ENCODE measurements at places on chromosomes 2 and 18.

DNA sequence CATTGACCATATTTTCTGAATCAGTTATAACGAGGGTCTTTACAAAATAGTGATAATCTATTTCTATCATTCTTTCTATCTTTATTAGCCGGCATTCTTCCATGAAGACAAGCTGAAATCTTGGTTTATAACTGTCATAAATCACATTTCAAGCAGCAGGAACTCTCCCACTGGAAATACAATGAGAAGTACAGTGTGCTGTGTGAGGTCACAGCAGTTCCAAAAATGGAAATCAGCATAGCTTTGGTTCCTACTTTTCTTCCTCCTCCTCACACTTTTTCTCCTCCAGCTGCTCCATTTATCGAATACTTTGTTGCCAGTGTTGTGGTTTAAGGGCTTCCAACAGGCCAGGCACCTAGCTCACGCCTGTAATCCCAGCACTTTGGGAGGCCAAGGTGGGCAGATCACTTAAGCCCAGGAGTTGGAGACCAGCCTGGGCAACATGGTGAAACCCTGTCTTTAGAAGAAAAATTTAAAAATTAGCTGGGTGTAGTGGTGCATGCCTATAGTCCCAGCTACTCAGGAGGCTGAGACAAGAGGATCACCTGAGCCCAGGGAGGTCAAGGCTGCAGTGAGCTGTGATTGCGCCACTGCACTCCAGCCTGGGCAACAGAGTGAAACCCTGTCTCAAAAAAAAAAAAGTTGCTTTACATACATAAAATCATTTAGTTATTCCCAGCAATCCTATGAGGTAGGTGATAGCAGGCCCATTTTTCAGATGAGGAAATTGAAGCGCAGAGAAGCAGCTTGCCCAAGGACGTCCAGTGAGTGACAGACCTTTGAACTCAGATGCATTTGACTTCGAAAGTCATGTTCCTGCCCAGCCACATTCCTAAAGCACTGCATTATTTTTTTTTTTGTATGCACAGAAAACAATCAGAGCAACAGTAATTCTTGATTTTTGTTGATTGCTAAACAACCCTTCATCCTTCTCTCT is 34.0 kb upstream of the GPR55 start:
- DNase-seq: no peak

- no peak for DNase-seq
Observed at GRCh38 chr2:221426929-221427328, 145.2 kb downstream of the EPHA4 start.

- DNase-seq: peak; percentile 69
Observed at GRCh38 chr2:43611987-43612894, 16.4 kb upstream of the THADA start.

- no peak for DNase-seq
Observed at GRCh38 chr2:20164734-20165478, 60.0 kb downstream of the SDC1 start.

GRCh38 chr2:179518830-179519229 is 254.2 kb upstream of the SESTD1 start:
- no peak for DNase-seq

- no peak for DNase-seq
Observed at GRCh38 chr2:239803766-239804115, 221.4 kb downstream of the NDUFA10 start.

DNA sequence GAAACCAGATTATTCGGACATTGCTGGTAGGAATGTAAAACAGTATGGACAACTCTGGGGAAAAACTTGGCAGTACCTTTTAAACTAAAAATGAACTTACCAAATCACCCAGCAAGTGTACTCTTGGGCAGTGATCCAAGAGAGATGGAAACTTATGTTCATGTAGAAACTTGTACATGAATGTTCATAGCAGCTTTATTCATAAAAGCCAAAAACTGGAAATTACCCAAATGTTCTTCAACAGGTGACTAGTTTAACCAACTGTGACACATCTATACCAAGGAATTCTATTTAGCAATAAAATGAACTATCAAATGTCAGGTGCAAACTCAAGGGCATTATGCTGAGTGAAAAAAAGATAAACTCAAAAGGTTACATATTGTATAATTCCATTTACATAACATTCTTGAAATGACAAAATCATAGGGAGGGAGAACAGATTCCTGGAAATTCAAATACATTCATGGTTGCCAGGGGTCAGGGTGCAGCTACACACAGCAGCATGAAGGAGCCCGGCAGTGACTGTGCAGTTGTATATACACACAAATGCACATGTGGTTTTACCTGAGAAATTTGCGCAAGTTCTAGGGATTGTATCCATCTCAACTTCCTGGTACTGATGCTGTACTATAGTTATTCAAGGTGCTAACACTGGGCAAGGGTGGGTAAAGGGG is 3.5 kb upstream of the RNU4ATAC start:
- no peak for DNase-seq

GRCh38 chr18:5155218-5155906 is 41.7 kb downstream of the AKAIN1 start:
- DNase-seq: no peak

DNA sequence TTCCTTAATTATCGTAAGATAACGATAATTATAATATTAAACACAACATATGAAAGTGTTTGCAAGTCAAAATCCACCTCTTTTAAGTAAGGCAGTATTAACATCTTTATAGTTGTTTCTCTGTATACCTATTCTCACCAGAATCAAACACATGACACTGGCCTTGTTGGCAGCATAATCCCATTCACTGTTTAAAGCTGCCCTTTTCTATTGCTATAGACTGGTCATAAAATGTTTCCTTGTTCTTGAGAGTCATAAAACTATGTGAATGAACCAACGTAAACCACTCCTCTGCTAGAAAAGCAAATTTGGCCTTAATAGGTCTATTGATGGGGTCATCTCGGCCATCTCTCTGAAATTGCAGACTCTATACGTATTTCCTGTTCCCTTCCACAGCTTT is 293.1 kb downstream of the SLC8A1 start:
- no peak for DNase-seq

DNA sequence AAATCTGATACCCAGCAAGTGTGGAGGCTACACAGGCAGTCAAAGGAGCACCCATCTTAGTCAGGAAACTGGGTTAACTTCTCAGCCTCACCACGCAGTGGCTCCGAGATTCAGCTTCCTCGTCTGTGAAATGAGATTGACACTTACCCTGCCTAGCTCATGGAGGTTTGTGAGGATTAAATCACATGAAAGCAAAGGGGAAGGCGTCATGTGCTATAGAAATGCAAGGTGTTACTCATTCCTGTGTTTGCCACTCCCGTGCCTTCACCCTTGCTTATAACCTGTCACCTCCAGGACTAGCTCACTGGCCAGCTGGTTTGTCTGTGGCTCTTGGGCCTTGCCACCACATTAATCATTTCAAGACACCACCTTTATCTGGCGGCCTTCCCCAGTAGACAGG is 118.9 kb upstream of the FOSL2 start:
- peak; percentile 16 for DNase-seq

DNA sequence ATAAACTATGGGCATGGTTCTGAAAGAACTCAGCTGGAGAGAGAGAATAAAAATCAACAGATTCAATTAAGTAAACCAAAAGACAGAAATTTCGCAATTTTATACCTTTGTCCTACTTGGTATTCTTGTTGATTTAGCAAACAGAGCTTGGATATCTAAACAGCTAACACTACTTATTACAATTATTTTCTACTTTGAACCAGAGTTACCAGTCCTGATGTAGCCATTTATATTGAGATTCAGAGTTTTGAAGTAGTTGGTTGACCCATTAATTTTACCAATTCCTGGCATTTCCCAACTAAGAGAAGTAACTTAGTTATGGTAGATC is 48.9 kb downstream of the ASXL2 start:
- no peak for DNase-seq

DNA sequence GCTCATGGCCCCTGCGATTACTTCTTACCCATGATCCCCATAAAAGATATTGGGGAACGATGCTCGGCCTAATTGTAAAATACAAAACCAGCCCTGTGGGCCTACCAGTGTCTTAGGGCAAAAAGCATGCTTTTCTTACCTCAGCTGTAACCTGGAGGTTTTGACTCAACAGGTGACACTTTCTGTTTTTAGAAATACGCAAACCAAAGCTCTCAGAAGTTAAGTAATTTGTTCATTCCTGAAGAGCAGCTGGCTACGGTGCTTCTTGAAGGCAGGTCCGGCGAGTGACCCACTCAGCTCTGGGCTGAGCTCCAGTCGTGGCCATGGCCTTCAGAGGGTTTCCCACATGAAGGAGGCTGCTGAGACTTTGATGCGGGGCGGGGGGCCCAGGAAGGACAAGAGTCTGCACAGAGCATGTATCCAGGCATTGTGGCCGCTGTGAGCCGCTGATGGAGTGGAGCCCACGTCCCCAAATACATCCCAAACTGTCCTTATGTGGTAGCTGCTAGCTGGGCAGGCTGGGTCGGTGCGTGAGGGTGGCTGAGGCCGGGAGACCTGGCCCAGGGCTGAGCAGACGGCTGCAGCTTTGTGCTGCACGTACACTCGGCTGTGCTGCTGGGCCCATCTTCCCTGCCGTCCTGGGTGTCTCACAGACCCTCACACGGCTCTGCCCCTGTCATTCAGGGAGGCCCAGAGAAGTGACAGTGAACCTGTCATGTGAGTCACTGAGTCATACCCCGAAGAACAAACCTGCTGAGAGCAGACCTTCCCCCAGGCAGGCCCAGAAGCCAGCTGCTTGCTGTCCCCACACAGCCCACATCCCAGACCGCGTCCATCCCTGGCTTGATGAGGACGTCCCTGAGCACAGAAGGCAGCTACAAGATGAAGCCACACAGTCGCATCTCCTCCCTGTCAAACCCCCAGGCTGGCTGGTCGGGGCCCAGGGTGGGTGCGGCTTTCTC is 34.1 kb downstream of the ITGB1BP1 start:
- no peak for DNase-seq

- DNase-seq: no peak
Observed at GRCh38 chr18:7755753-7756475, 188.8 kb downstream of the PTPRM start.

DNA sequence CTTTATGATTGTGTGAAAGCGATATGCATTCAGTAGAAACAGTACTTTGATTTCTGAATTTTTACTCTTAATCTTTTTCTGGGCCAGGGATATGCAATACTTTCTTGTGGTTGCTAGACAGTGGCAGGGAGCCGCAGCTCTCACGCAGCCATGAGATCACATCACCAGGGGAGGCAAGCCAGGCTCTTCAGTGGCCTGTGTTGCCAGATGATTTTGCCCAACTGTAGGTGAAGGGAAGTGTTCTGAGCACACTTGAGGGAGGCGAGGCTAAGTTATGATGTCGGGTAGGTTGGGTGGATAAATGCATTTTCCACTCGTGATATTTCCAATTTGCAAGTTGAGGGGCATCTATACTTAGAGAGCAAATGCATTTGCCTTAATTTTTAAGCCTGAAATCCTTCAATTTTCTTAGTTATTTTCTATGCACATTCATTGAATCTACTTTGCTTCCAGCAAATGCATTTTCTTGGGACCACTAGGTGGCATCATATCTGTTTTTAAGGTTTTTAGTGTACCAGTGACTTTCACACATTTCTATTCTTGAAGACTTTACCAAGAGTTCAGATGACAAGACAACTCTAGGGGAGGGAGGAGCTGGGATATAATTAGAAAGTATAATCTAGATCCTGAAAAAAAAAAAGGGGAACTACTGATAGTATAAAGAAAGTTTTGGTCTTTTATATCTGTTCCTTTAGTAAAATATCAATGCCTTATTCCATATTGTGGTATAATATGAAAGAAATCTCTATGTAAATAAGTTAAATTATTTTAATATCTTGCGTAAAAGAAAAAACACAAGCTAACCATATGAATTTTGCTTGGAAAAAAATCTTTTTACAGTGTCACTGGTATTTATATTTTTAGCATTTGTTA is 643.3 kb downstream of the SOCS6 start:
- DNase-seq: peak; percentile 4

- DNase-seq: no peak
Observed at GRCh38 chr2:62573137-62573731, 67.2 kb upstream of the TMEM17 start.

DNA sequence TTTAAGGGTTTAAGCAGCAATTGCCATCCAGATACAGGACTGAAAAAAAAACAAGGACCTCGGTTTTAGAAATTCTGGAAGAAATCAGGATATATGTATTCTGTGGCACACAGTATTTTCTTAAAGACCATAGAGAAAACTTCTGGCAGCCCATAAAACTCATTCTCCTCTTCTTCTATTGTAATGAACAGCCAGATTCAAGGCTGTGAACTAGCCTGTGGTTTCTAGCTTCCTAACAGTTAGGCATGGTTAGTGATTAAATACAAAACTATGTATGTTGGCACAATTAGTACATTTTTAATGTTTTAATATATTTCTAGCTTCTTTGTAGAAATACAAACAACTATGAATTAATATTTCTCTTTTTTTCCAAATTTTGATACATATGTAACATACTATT is 555.7 kb downstream of the DSC3 start:
- no peak for DNase-seq

GRCh38 chr2:114729026-114729425 is 286.6 kb downstream of the DPP10 start:
- DNase-seq: peak; percentile 24

- DNase-seq: peak; percentile 7
Observed at GRCh38 chr2:5121642-5122041, 570.5 kb upstream of the SOX11 start.

DNA sequence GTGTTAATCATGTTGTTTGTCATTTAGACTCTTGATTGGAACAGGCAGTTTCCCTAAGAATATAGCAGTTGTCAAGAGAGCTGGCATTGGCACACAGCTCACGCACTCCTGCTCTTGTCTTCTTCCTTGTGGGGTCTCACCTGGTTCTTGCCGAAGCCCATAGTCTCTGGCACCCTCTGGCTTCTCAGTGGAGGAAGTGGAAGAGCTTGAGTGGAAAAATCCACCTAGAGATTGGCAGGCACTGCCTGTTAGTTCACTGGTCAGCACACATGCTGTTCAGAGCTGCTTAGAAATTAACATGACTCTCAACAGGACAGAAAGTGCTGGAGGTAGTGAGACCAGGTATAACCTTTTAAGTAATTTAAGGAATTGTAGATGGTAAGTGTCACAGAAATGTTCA is 28.3 kb downstream of the SCTR start:
- DNase-seq: no peak

DNA sequence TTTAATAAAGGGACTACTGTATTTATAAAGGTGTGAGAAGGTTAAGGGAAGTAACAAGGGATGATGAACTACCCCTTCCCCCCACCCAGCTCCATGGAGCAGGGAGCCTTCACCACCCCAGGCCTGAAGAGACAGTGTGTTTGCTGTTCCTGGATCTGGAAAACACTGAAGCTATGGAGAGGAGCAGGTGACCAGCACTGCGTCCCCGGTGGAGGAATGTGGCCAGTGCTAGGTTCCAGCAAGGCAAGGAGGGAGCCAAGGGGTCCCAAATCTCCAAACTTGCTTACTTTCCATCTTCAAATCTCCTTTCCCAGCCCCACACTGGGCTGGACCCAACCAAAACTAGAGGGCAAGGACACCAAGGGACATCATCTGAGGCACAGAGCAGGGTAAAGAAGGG is 128.7 kb upstream of the CD302 start:
- no peak for DNase-seq
